ENCODE measurements at places on chromosomes 16 and 17.

GRCh38 chr17:59525668-59526067, 39.7 kb upstream of the DHX40 start:
- no peak for DNase-seq

DNA sequence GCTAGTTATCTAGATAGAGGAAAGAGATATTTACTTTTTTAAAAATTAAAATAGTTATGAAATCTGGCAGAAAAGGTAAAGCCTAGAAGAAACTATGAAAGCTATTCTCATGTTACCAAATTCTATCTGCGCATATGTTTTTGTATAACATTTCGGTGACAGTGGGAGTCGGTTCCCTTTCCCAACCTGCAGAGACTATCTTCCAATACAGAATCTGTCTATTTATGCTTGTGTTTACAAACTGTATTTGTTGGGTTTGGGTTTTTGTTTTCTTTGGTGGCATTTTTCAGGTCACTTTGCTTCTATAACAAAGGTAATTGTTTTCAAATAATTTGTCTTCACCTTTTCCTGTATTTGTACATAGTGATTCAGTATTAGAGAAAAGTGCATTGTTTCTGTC, 69.8 kb downstream of the YPEL2 start:
- DNase-seq = no peak

DNA sequence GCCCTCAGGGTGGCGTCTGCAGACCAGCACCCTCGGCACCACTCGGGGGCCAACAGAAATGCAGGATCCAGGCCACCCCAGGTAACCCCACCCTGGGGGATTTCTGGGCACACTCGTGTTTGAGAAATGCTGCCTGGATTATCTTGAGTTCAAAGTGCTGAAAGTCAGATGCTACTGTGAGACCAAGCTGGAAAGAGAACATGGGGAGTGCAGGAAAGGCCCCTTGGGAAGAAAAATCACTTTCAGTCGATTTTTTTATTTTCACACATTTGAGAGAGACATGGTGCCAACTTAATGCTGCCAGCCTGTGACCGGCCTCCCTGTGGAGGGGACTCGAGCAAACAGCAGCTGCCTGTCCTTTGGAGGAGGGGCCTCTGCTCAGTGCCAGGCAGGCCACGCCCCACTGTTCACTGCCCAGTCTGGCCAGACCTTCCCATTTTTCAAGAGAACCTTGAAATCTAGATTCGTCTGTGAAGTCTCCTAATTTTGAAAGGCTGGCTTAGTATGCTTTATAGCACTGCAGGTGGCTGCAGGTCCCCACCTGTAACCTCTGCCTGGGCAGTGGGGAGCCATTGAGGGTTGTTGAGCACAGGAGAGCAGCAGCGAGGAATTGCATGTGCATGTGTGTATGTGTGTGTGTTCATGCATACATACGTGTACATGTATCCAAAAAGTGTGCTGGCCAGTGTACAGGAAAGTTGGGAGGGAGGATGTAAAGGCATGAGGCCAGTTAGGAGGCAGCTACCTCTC, 70.7 kb upstream of the PLCG2 start:
- DNase-seq = no peak

GRCh38 chr16:8893426-8893825, 11.3 kb downstream of the LITAFD start:
- DNase-seq = no peak

DNA sequence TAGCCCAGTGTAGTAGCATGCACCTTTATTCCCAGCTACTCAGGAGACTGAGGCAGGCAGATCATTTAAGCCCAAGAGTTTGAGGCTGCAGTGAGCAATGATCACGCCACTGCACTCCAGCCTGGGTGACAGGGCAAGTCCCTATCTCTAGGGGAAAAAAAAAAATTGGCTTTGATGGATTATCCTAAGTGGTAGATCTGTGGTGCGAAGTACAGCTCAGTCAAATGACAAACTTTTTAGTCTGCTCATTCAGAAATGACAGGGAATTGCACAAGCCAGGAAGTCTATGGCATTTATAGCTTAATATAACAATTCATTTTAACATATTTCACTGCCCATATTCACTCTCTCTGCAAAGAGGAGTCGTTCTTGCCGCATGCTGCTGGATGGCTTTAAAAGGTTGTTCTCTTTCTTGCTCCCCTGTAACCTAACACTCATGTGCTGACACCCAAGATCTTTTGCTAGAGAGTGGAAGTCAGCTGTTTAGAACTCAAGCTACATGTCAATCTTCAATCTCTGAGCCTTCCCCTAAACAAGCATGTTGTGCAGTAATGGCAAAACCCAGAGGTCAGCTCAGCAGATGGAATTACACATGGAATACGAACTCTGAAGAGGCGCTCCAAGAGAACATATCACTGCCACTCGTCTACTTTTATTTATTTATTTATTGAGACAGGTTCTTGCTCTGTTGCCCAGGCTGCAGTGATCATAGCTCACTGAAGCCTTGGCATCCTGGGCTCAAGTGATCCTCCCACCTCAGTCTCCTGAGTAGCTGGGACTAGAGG, 32.8 kb downstream of the RNF157 start:
- no peak for DNase-seq

- no peak for DNase-seq
Observed at GRCh38 chr17:45907750-45908395, 13.5 kb downstream of the MAPT start.

DNA sequence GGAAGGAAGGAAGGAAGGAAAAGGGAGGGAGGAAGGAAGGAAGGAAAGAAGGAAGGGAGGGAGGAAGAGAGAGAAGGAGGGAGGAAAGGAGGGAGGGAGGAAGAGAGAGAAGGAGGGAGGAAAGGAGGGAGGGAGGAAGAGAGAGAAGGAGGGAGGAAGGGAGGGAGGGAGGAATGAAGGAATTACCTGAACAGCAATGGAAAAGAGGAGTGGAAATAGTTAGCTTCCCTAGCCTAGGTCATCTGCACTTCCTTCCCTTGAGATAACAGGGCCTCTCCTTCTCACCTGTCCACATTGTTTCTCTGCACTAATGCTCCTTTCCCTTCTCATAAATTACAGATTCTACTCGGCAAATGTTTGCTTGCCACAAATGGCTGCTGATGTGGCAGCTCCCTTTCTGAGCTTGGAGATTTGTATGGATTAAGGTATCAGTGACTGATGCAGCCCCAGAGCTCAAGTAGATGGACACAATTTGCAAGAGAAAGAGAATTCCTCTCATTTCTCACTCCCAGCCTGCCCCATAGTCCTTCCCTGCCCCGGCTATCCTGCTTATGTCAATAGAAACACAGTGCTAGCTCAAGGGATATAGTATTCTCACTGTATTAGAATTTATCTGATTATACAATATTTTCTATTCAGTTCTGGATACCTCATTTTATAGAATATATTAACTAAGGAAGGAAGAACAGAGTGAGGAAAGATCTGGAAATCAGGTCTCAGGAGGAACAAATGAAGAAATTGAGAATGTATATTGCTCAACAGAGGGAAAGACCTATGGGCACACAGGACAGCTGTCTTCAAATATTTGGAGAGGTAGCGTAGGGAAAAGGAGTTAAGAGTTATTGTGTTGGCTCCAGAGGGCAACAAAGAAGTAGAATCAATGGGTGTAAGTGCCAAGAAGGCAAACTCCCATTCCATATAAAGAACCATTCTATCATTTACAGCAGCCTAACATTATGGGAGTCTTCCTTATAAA, 14.6 kb downstream of the HOXB1 start:
- no peak for DNase-seq

GRCh38 chr16:66853261-66854139, 9.3 kb downstream of the CA7 start:
- DNase-seq = no peak

Measured in activated CD4-positive, alpha-beta T cell treated with anti-CD3 and anti-CD28 coated beads, Interleukin-2, amount 50 U/mL, for 4 hours (primary cell).